ENCODE measurements at places on chromosomes 2 and 18.
A peak's percentile ranks its signal among the peaks of the same experiment; 100 is the strongest.

- DNase-seq, result no peak
Measured at GRCh38 chr2:169716938-169717690, 16.5 kb upstream of the KLHL23 start.

DNA sequence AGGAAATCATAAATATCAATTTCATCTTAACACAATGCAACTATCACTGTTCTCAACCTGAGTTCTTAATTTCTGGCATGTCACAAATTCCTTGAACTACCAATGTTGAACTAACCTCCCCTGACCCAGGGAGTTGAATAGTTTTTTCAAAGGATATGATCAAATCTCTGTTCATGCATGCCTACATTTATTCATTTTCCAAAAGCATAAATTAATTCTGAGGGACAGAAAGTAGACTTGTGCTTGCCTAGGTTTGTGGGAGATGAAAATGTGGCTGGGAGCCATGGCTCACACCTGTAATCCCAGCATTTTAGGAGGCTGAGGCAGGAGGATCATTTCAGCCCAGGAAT, 175.7 kb downstream of the TGIF1 start:
- no peak for DNase-seq

DNA sequence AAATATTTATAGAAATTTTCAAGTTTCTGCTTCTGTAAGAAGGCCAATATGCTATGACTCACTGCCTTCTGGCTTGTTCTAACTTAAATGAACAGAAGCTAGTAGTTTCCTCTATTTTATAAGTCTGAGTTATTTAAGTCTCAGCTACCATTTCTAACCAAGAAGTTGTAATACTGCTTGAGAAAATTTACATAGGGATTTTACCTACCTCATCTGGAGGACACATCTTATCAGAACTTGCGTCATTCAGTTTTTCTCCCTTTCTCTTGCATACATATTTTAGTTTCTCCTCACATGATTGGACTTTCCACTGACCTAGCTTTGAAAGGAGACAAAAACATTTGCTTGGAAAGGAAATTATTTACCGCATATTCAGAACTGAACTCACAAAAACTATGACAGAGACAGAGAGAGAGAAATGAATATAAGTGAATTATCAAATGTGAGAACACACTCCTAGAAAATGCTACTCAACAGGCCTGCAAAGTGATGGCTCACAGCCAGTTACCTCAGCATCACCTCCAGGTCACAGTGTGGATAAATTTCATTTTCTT, 81.1 kb upstream of the CD302 start:
- no peak for DNase-seq

DNA sequence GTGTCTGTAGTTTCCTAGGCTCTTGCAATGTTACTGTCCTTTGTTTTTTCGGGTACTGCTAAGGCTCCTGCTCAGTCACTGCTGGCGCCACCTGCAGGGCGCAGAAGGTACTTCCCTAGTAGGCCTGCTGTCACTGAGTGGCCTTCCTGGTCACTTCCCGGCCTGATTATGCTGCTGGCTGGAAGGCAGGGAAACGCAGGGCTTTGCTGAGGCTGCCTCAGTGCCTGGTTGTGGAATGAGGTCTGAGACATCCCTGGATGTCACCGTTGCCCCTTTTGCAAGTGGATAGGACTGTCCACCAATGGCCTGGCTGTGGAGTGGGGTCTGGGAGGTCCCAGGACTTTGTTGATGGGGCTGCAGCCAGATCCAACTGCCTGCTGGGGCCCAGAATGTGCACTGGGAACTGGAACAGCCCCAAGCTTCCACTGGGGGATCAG, 13.1 kb downstream of the DAW1 start:
- peak; percentile 75 for DNase-seq

DNA sequence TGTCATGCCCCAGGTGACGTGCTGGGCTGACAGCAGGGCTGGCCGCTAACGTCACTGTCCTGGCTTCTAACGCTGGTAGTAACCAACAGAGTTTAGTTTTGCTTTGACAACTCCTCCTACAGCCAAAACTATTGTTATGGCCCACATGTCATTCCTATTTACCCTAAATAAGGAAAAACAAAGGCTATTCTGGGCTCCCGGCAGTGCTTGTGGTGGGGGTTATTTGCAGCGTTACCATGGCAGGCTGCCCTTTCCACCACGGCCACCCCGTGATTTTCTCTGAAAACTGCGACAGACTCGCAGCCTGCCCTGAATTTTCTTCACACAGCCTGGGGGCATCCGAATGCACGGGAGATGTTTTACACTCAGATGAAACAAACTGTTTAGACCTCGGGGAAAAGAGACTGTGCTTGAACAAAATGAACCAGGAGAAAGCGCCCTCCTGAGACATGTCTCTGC, 115.2 kb downstream of the FAM210A start:
- DNase-seq, result peak; percentile 75

DNA sequence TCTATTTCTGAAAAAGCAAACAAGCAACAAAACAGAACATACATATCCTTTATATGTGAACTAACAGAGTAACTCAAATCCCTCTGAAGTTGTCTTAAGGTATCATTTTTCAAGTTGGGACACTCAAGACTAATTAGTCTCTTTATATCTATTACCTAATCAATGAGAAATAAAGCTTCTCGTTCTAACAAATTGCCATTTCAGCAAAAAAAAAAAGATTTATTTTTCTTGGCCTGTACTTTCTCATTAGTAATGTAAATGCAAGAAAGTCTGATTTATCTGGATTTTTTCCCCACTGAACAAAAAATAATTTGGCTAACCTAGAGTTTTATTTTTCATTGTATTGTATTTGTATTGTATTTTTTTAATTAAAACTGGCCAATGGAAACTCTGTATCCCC, 176.1 kb upstream of the NOL4 start:
- DNase-seq, result no peak

DNA sequence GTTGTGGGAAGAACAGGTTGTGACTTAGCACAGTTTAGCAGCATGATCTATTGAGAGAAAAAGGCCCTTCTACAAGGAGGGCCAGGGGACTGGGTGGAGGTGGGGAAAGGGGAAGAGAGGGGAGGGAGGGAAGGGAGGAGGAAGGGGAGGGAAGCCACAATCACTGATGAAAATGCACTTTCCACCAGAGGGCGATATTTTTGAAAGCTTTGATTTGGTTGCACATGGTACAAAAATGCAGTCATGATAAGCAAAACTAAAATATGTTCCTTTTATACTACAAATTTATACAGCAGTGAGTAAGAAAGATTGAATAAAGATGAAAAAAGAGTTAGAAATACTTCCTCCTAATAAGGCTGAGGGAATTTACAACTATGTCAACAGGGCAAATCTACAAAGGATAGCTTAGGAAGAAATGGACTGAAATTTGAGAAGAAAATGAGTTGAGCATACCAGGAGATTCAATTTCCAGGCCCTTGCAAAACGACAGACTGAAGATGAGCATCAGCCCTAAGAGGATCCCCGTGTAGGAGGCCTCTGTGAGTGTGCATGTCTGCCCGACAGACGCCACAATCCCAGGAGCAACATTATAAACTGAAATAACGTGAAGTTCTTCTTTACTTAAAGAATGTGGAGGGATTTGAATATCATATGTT, 17.2 kb downstream of the SH3YL1 start:
- peak; percentile 55 for DNase-seq
